ENCODE measurements at places on chromosomes 5 and 9.

- DNase-seq = no peak
Observed at GRCh38 chr5:30197662-30198061, 995.8 kb upstream of the CDH6 start.

- no peak for DNase-seq
Observed at GRCh38 chr5:179185941-179186411, 125.8 kb downstream of the ZNF354C start.

- peak; percentile 57 for DNase-seq
Observed at GRCh38 chr5:50667023-50667652, 701 bp downstream of the PARP8 start.

DNA sequence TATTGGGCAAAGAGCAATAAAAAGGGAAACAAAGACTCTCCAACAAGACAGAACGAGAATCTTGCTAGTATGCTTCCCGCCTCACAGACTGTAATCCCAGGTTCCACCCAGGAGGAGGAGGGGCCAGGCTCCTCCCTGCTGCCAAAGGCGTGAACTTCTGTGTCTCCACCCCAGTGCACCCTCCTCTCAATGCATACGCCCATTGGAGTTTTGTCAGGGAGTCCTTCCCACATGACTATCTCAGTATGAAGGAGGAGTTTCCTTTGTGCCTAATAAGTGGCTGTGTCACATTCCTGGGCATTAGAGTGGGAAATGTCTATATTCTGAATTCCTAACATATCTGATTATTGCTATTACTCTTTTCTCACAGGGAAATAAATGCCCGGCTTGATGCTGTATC, 106.4 kb upstream of the DHFR start:
- no peak for DNase-seq

DNA sequence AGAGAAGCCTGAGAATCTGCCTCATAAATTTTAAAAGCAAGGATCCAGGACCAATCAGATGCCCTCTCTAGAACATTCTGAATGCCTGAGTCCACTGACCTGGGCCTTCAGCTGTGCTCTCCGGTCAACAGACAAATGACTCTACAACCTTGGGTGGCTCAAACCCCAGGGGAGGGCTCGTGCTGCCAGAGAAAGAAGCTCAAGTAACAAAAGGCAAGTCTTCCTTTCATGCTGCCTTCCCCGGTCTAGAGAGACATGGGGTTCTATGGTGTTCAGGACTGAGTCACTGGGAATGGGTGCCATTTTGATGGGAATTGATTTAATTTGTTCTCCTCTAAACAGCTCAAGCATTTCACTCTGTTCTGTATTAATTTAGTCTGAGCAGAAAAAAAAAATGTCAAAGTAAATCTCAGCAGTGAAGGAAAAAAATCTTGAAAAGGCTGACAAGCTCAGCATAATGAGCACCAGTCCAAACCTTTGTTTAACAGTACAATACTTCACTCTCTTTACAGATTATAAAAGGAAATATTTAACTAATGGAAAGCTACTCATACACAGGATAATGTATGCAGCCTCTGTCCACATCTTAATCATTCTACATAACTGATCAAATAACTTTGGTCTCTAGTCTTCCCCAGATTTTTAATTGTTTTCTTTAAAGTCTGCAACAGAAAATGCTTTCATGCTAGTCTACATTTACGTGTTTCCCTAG, 191.0 kb downstream of the GLIS3 start:
- no peak for DNase-seq

Data from muscle of leg (tissue), 16 donors.